Activated T-cell treated with anti-CD3 and anti-CD28 coated beads, Interleukin-2, amount 50 U/mL, for 72 hours (primary cell): ENCODE measurements at places on chromosomes 5 and 9. TPM values are rescaled to one million over a fixed set of nuclear protein-coding genes. Genes with fewer than 3 reads are reported as not detected.

GRCh38 chr5:72956324-72957140 lies 691 bp downstream of the FCHO2 start:
- DNase-seq, result peak; percentile 22

- no peak for DNase-seq
Observed at GRCh38 chr5:155299386-155300005, 285.9 kb downstream of the KIF4B start.

DNA sequence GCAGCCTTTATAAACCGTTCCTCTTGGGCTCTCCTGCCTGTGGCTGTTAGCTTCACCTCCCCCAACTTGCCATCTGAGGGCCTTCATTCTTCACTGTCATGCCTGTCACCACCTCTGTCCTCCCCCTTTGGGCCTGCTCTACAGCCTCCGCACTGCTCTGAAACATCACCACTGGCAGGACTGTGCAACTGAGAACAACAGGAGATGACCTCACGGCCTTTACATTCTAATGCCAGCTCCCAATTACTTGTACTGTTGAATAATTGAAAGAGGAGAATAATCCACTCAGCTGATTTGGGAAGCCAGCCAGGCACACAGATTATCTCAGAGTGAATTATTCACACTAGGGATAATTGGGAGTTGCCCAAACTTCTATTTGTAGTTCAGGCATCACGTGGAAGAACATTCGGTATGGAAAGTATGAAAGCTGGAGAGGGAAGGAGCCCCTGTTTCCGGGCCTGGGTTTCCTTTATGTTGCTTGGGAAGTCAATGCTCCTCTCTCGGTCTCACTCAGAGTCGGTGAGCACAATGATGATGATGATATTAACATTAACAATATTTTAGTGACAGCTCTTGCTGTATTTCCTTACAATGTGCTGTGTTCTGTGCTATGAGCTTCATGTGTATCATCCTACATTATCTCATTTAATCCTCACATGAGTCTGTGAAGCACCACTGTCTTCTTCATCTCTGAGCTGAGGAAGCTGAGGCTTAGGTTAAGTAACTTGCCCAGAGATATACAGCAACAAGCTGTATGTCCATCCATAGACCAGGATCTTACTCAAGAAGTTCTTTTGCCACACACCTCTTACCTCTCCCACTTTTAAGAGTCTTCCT lies 99.3 kb upstream of the LRRTM2 start:
- DNase-seq, result no peak

DNA sequence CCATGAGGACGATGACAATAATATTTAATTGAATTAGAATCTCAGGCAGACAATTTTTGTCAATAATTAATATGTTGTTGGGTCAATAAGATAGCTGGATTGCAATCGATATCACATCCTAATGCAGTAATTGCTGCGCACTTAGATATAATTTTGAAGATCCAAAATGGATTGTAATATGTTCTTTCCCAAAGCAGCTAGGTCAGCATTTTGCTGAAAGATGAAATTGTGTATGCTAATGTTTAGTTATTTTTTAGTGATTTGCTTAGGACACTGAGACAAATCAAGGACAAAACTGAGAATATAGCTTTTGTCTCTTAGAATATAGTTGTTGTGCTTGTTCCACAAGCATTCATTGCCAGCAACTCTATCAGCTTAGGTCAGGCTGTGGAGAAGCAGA lies 389.9 kb downstream of the MTRR start:
- no peak for DNase-seq

The TNFSF8 gene
- total RNA-seq, result 99.5 TPM

The EMB gene
- total RNA-seq, result 94.6 TPM

The NACC2 gene
- total RNA-seq, result 13.7 TPM

The FLT4 gene
- 0.79 TPM for total RNA-seq
